ENCODE measurements at places on chromosomes 6 and 20. TPM values are rescaled to one million over a fixed set of nuclear protein-coding genes. Genes with fewer than 3 reads are reported as not detected.
A peak's percentile ranks its signal among the peaks of the same experiment; 100 is the strongest.

DNA sequence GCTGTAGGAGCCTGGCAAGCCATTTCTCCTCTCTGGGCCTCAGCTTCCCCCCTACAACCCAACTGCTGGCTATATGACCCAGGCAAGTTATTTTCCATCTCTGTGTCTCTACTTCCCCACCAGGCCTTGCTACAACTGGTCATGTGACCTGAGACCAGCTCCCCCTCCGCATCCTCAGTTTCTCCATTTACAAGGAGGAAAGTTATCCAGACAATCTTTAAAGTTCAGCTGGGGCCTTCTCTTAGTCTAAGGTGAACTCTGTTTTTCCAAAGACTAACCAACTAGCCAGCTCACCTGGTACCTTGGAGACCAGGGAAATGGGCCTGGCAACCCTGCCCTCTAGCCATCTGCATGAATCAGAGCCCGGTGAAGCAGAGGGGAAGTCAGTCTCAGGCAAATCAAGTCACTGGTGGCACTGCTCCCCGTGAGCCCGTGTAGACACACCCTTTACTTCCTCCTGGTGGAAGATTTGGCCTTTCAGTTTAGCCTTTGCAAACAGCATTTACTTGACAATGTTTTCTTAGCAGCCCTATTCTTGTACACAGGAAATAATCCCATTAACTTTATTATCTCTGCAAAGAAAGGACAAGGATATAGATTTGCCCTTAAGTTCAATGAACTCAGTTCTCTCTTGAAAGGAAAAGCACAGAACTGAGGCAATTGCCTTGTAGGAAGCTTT lies 157.7 kb downstream of the VEGFA start:
- H3K36me3 ChIP-seq = no peaks in the 10 kb centered on the region
- H3K27ac ChIP-seq = peak overlapping the region; percentile 99
- H3K4me3 ChIP-seq = no peak overlapping the region
- no peaks in the 10 kb centered on the region for H3K27me3 ChIP-seq
- peak; percentile 77 for DNase-seq

SPO11 gene
- total RNA-seq = not detected

DNA sequence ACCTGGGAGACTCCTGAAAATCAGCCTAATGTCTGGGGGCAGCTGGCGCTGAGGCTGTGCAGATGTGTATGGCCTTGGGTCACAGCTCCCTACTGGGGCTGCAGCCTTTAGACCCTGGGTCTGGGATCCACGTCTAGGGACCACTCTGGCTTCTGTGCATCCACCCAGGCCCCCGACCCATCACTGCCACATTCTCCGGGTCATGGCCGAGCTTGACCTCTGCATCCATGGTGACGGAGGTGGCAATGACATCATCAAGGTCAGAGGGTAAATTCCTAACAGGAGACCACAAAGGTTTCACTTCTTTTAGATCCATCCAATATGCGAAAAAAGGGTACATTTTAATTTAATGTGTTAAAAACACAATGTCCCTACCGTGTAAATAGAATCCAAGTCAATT lies 14.5 kb upstream of the PCMTD2 start:
- no peak overlapping the region for H3K27ac ChIP-seq
- no peaks in the 10 kb centered on the region for H3K4me1 ChIP-seq
- no peaks in the 10 kb centered on the region for H3K36me3 ChIP-seq
- peaks cover 91% of the 10 kb centered on the region for H3K27me3 ChIP-seq
- DNase-seq = no peak

TSPO2 gene
- not detected for total RNA-seq

DNA sequence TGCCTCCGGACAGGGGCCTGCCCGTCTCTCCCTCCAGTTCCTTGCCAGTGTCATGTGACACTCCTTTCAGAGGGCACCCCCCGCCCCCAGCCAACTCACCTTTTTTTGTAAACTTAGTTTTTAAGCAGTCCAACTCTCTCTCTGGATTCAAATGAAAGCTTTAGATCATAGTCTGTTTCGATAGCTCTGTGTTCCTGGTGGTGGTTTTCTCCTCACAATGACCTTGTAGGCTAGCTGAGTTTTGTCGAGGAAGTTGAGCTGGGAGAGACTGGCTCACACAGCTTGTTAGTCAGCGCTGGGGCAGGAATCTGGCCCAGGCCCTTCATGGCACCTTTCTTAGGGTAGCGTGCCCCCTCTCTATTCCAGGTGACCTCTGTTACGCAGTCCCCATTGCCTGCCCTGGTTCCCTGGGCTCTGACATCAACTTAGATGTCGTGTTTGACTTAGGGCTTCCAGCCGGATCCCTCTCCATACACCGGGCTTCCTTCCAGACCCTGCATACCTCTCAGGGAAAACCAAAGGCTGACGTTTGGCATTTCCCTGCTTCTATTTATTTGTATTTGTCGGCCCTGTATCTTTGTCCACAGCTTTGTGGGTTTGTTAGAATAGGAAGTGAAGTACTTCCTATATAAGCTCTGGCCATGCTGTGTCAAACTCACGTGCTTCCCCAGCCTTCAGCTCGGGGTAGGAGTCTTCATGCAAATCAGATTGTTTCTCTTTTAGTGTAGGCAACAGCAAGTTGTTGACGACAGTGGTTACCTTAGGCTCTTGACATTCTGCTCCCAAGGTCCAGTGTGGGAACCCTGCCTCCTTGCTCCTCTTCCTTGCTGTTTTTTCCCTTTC lies 12.7 kb downstream of the IGF2R start:
- no peak overlapping the region for H3K27ac ChIP-seq
- no peak overlapping the region for H3K4me3 ChIP-seq
- no peaks in the 10 kb centered on the region for H3K27me3 ChIP-seq
- no peaks in the 10 kb centered on the region for H3K36me3 ChIP-seq
- H3K4me1 ChIP-seq = peaks cover 36% of the 10 kb centered on the region

DNA sequence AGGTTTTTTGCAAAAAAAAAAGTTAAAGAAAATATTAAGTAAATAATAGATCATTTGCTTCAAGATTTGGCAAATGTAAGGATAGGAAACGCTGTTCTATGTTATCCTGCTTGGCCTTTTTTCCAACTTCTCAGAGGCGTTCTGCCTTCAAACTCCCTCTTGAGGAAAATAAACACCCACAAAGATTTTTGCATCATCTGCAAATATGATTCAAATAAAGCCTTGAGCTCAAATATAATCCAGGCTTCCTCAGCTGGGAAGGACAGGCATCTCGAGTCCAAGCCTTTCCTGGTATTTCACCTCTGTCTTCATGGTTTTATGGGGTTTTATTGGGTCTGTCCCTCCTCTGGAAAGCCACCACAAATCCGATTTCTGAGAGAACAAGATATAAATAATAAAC lies 67.7 kb upstream of the PTPN1 start:
- H3K4me1 ChIP-seq = peaks cover 49% of the 10 kb centered on the region
- no peaks in the 10 kb centered on the region for H3K27me3 ChIP-seq
- H3K27ac ChIP-seq = no peak overlapping the region

BTNL2 gene
- total RNA-seq = not detected

DPPA5 gene
- not detected for total RNA-seq

ELOVL2 gene
- total RNA-seq = 0.41 TPM

GRCh38 chr6:140459209-140459608 lies 1084.8 kb upstream of the CITED2 start:
- H3K27me3 ChIP-seq = no peaks in the 10 kb centered on the region
- H3K36me3 ChIP-seq = no peaks in the 10 kb centered on the region
- no peak overlapping the region for H3K4me3 ChIP-seq
- no peak for DNase-seq

DNA sequence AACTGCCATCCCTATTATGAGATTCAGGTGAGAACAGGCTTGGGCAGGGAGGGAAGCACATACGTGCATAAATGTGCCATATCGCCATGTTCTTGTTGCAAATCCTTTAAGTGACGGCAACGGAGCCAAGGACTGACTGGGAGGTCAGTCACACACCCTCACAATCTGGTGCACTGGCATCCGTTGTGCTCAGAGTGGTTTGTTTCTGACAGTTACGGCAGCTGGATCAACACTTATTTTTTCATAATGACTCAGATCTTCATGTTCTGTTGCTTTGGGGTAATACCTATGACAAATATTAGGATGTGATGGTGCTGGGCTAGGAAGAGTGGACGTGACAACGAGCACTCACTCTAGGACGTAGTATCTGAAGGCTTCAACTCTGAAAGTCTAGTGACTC lies 56.2 kb upstream of the PREP start:
- H3K27ac ChIP-seq = 0 out of 2 replicates have a peak overlapping the region, but pooled peaks have one; percentile 33
- peaks cover 12% of the 10 kb centered on the region for H3K4me1 ChIP-seq
- H3K4me3 ChIP-seq = no peak overlapping the region
- no peaks in the 10 kb centered on the region for H3K27me3 ChIP-seq
- H3K36me3 ChIP-seq = no peaks in the 10 kb centered on the region
- DNase-seq = no peak

- H3K27ac ChIP-seq = no peak overlapping the region
- DNase-seq = no peak
- H3K27me3 ChIP-seq = peaks cover 73% of the 10 kb centered on the region
- no peaks in the 10 kb centered on the region for H3K36me3 ChIP-seq
- H3K4me1 ChIP-seq = no peaks in the 10 kb centered on the region
- no peak overlapping the region for H3K4me3 ChIP-seq
Observed at GRCh38 chr6:170018936-170019817, 267.8 kb downstream of the ERMARD start.

PIM1 gene
- 60.3 TPM for total RNA-seq

GRCh38 chr20:50336661-50337060 lies 146.0 kb downstream of the CEBPB start:
- H3K4me1 ChIP-seq = peaks cover 58% of the 10 kb centered on the region
- H3K27me3 ChIP-seq = no peaks in the 10 kb centered on the region
- no peak overlapping the region for H3K4me3 ChIP-seq
- no peaks in the 10 kb centered on the region for H3K36me3 ChIP-seq
- no peak for DNase-seq

GGT7 gene
- 6.5 TPM for total RNA-seq

SLC52A3 gene
- total RNA-seq = 6.9 TPM

DNA sequence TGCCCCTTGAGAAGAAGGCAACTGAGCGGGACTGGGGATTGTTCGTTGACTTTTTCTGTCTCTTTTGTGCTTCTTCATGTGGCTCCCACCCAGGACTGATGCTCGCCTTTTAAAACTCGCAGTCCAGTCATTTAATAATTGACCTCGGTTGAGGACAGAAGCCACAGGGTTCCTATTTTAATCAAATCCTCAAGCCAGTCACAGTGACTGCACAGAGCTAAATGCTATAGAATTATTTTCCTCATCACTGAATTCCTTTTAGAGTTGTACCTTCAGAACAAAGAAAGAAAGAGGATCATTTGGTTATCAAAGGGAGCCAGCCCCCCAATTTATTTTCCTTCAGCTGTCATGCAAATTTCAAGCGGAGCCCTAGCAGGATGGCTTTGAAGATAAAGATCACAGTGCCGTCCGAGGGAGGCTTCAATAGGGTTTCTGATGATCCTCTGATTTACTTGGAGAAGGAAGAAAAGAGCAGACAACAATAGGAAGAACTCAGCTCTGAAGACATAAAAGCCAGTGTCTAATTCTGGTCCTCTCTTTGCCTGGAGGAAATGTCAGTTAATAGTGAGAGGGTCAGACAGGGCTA lies 186.6 kb downstream of the DOK5 start:
- no peak overlapping the region for H3K4me3 ChIP-seq
- H3K4me1 ChIP-seq = no peaks in the 10 kb centered on the region
- H3K27ac ChIP-seq = no peak overlapping the region
- no peak for DNase-seq

NDUFAF4 gene
- 32.1 TPM for total RNA-seq

GRCh38 chr20:54195483-54196472 lies 12.1 kb upstream of the PFDN4 start:
- no peak overlapping the region for H3K4me3 ChIP-seq
- H3K4me1 ChIP-seq = peaks cover 19% of the 10 kb centered on the region
- DNase-seq = no peak
- no peaks in the 10 kb centered on the region for H3K36me3 ChIP-seq
- no peak overlapping the region for H3K27ac ChIP-seq
- no peaks in the 10 kb centered on the region for H3K27me3 ChIP-seq

- no peak overlapping the region for H3K27ac ChIP-seq
- DNase-seq = no peak
- no peak overlapping the region for H3K4me3 ChIP-seq
- no peaks in the 10 kb centered on the region for H3K4me1 ChIP-seq
- H3K27me3 ChIP-seq = peaks cover 10% of the 10 kb centered on the region
Observed at GRCh38 chr6:46315589-46315988, 144.8 kb upstream of the ENPP5 start.

DNA sequence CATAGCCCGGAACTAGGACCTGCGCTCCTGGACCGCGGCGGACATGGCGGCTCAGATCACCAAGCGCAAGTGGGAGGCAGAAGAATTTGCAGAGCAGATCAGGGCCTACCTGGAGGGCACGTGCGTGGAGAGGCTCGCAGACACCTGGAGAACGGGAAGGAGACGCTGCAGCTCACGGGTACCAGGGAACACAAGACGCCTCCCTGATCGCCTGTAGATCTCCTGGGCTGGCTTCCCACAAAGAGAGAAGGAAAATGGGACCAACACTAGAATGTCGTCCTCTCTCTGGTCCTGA lies 15.1 kb upstream of the HLA-A start:
- H3K4me3 ChIP-seq = no peak overlapping the region
- no peaks in the 10 kb centered on the region for H3K36me3 ChIP-seq
- no peak for DNase-seq

- H3K4me3 ChIP-seq = no peak overlapping the region
- peak; percentile 85 for DNase-seq
- H3K27ac ChIP-seq = peak overlapping the region; percentile 51
- H3K4me1 ChIP-seq = peaks cover 44% of the 10 kb centered on the region
- H3K36me3 ChIP-seq = no peaks in the 10 kb centered on the region
Observed at GRCh38 chr6:111982681-111983080, 71.2 kb upstream of the CCN6 start.

DNA sequence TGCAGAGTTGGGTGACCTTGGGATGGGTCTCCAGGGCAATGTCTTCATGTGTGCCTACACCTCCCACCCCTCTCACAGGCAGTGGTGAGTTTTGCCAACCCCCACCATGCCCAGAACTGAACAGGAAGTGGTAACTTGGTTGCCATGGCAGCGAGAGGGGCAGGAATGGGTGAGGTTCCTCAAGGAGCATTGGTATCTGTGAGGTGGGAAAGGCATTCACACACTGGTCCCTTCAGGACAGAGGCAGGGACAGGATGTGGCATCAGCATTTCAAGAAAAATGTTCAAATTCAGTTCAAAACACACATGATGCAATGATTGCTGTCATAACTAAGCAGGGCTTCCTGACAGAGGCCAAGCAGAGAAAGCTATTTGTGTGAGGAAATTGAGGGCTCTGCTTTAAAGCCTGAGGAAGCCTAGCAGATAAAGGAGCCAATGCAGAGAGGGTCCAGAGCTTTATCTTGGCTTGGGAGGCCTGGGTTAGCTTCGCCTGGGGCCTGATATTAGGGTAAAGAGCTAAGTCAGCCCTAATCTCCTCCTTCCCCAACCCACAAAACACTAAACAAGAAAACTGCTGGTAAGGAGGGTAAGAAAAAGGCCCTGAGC lies 551 bp downstream of the TREML2 start:
- H3K4me3 ChIP-seq = no peak overlapping the region
- no peak overlapping the region for H3K27ac ChIP-seq
- H3K4me1 ChIP-seq = no peaks in the 10 kb centered on the region
- DNase-seq = no peak

Measured in PC-9 (cell line).